ENCODE measurements at places on chromosomes 7 and 10.

DNA sequence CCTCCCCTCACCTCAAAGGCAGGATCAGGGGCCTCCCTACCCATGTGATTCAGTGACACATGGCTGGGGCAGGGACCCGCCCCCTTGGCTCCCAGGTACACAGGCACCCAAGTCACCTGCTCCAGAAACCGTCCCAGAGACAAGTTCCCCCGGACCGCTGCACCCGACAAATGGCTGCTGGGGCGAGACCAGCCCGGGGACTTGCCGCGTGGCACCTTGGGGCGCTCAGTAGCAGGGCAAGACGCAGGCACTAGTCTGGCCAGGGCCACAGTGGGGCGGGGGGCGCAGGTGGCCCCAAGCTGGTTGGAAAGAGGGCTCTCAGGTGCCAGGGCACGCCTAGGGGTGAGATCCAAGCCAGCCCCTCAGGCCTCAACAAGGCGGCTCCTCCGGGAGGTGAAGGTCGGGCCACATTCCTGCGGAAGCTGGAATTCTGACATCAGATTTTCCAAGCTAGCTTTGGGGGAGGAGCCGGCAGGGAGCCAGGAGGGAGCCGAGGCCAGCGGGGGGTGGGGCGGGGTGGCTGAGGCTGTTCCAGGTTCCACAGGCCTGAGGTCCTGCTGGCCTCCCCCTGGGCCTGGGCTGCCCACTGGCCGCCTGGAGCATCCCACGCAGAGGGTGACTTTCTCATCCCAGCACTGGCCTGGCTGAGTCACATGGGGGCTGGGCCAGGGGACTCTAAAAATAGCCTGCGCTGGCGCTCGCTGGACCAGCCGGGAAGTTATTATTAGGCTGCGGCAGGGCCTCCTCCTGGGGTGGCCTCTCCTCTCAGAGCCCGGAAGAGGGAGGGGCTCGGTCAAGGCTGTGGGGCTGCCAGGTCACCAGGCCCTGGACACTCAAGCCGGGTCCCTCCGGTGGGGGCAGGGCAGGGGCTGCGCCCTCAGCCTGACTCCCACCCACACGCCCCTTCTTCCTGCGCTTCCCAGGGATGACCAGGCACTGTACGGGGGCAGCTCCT, 20.5 kb upstream of the INPP5A start:
- DNase-seq = peak; percentile 90

- peak; percentile 77 for DNase-seq
Observed at GRCh38 chr7:16660702-16661464, 14.9 kb downstream of the BZW2 start.

- no peak for DNase-seq
Observed at GRCh38 chr7:22269963-22270362, 87.0 kb downstream of the RAPGEF5 start.

DNA sequence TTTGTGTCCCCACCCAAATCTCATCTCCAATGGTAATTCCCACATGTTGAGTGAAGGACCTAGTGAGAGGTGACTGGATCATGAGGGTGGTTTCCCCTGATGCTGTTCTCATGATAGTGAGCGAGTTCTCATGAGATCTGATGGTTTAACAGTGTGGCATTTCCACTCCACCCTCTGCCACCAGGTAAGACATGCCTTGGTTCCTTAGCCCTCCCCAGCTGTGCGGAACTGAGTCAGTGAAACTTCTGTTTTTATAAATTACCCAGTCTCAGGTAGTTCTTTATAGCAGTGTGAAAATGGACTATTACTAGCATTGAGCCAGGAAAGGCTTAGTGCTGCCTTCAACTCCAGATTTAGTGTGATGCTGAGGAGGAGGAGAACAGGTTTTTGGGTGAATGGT, 222.2 kb downstream of the ADRA2A start:
- no peak for DNase-seq

DNA sequence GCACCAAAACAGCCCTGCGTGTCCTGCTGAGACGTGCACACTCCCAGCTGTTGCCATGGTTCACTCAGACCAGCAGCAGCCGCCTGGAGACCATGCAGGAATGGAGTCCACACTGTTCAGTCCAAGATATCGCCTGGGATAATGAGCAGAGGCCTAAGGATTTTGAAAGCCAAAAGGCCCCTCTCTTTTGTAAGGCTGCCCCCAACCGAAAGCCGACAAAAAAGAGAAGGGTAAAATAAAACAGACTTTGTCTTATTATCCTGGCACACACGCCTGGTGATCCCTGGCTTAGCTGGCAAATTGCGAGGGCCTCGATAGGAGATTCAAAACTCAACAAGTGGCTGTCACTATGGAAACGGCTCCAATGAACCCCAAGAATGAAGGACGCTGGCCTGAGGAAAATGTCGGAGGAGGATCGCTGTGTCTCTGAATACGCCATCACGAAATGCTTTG, 263.6 kb downstream of the SKIDA1 start:
- DNase-seq = no peak

GRCh38 chr10:126380352-126381076, 7.8 kb downstream of the ADAM12 start:
- no peak for DNase-seq

GRCh38 chr7:45646207-45646821, 72.1 kb downstream of the ADCY1 start:
- DNase-seq = no peak

DNA sequence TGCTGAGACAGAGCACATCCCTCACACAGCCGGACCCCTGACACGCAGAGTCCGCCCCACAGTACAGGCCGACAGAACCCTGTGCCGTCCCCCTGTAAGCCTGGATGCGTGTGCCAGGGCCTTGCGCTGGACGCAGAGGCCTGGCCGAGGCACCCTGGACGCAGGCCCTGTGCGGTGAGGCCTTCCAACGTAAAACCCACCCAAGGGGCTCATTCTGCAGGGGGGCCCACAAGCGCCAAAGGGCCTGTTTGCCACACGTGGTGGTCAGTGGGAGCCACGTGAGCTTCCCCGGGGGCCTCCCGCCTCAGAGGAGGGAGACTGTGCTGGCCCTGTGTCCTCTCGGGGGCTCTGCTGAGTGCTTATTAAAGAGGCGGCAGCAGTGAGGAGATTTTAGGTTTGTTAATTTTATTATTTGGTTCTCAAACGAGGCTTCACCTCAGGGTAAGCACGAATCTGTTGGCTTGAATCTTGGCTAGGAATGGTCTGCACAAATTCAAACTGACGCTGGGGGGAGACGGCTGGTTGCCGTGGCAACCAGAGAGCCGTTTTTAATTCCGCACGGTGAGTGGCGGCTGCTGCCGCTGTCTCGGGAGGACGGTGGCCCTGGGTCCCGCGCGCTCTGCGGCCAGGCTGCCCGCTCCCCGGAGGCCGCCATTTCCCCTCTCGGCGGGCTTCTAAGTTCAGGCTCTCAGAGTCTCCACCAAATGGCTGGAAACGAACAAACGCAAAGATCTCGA, 4.9 kb upstream of the ADGRA1 start:
- no peak for DNase-seq

GRCh38 chr10:86868353-86868752, 89.1 kb downstream of the MMRN2 start:
- no peak for DNase-seq

GRCh38 chr10:121600611-121601010, 2.4 kb upstream of the FGFR2 start:
- DNase-seq = no peak

DNA sequence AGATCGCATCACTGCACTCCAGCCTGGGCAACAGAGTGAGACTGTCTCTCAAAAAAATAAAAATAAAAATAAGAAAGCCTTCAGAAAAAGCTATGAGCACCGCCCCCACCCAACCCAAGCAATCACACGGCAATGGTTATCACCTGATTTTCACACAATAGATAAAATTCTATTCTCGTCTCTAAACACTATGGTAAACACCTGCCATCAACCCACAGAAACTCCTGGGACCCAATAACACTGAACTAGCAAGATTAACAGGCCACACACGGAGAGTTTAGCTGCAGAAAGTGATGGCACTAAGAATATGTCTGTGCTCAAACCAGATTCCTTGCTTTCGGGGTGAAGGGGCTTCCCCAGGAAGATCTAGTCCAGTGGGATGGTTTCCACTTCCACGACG, 173.8 kb downstream of the DIP2C start:
- no peak for DNase-seq

- DNase-seq = no peak
Observed at GRCh38 chr10:86992456-86992855, 24.2 kb downstream of the ADIRF start.

DNA sequence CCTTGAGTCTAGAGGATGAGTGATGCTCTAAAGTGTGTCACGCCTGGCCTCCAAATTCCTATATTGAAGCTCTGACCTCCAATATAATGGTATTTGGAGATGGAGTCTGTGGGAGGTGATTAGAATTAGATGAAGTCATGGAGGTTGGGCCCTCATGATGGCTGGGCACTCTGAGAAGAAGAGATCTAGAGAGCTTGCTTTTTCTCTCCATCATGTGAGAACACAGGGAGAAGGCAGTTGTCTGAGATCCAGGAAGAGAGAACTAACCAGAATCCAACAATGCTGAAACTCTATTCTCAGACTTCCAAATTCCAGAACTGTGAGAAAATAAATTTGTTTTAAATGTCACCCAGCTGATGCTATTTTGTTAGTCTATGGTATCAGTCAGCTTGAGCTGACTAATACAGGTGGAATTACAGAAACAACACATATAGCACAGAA, 15.1 kb downstream of the RNF216 start:
- no peak for DNase-seq

GRCh38 chr10:17232276-17232960, 4.4 kb downstream of the VIM start:
- no peak for DNase-seq

GRCh38 chr10:96673318-96674099, 46.8 kb downstream of the PIK3AP1 start:
- DNase-seq = peak; percentile 77

DNA sequence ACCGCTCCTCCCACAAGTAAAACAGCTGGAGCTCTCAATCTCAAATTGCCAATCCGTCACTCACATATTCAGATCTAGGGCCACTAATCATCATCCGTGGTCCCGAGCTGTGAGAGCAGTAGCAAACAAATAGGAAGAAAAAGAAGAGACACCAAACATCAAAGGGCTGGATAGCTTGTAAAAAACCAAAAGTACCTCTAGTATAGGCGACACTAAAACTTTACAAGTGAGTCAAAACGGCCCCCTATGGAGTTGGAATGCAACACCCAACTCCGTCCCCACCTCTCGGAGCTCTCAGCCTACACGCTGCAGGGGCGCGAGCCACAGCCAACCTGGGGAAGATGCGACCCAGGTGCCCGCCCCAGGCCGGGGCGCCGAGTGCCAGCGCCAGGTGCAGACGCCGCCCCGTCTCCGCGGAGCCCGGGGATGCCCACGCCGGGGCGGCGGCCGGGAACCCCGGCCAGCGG, 581 bp downstream of the FAM3C start:
- no peak for DNase-seq

DNA sequence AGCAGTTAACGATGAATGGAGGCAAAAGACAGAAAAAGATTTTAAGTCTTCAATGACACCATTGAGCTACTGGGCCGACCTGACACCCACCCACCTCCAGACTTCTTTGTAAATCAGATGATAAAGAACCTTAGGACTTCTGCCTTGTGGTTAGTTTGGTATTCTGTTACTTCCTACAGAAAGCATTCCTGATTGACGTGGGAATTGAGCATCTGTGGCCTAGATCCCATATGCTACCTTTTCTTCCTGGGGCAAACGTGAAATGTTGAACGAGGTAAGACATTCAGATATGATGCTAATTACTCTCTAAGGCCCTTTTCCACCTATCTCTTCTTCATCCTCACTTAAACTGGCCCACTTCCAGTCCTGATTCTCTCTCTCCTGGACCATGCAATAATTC, 10.2 kb downstream of the PRLHR start:
- no peak for DNase-seq

- peak; percentile 7 for DNase-seq
Observed at GRCh38 chr7:127514499-127514898, 70.9 kb downstream of the GCC1 start.

DNA sequence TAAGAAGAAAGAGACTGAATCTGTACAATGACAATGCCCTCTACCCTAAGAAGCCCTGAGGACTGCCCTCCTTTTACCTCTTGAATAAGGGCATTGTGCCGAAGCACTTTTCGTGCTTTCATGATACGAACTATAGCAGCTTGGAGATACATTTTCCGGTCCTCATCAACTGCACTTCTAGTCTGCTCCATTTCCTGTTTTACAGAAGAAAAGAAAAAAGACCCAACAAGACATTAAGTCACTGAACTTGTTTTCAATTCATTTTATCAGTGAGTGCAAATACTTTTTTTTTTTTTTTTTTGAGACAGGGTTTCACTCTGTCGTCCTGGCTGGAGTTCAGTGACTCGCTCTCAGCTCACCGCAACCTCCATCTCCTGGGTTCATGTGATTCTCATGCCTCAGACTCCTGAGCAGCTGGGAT, 78.4 kb downstream of the CUL2 start:
- no peak for DNase-seq

GRCh38 chr7:22292531-22292930, 64.4 kb downstream of the RAPGEF5 start:
- no peak for DNase-seq

- peak; percentile 66 for DNase-seq
Observed at GRCh38 chr10:96718304-96718990, 1.9 kb downstream of the PIK3AP1 start.

- DNase-seq = peak; percentile 44
Observed at GRCh38 chr10:124565565-124566221, 104.1 kb downstream of the LHPP start.

DNA sequence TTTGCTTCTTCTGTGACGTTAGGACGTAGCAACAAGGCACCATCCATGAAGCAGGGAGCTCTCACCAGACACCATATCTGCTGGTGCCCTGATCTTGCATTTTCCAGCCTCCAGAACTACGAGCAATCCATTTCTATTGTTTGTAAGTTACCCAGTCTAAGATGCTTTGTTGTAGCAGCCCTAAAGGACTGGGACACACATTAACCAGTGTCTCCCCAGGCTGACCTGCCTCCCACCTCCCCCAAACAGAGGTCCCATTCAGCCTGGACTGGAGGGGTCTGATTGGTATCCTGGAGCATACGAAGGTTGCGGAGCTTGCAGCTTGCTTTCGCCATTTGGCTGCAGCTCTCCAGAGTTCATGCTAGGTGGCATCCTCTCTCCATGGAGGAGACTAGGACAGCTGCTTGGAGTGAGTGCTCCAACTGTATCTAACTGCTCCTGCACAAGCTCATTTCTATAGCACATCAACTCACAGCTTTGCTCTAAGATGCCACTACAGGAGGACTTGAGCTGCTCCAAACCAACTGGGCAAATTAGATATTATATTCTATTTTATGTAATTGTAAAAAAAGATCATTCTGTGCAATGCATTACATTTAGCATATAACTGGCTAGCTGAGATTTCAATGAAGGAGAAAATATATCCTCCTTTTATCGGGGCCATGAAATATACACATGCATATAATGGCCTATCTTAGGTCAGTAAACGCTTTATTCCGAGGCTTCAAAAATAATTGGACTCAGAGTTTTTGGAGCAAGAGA, 8.0 kb upstream of the GRK5 start:
- peak; percentile 84 for DNase-seq

- no peak for DNase-seq
Observed at GRCh38 chr7:127303102-127303501, 50.4 kb upstream of the GRM8 start.

DNA sequence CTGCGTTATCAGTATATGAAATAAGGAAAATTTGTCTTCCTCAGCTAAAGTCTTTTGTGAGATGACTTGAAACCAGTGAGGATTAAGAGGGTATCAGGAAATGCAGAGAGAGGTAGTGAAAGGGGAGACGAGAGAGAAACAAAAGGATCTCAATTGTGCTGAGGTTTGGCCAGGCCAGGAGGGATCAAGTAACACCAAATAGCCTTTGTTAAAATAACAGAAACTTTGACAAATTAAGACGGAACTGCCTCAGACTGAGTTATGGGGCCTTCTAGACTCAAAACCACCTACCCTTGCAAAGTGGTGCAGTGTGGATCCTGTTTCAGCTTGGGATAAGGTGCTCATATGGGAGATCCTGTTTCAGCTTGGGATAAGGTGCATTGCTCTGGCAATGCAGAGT, 263.1 kb downstream of the CREB5 start:
- no peak for DNase-seq

Data from suppressor macrophage (primary cell).